Activated CD8-positive, alpha-beta memory T cell treated with anti-CD3 and anti-CD28 coated beads, Interleukin-2, amount 10 ng/mL, durations not matched to agents 7 days and 5 days (primary cell): ENCODE measurements at places on chromosomes 5 and 9. TPM values are rescaled to one million over a fixed set of nuclear protein-coding genes. Genes with fewer than 3 reads are reported as not detected.

- no peak for DNase-seq
Measured at GRCh38 chr5:95701074-95701473, 18.3 kb upstream of the SPATA9 start.

DNA sequence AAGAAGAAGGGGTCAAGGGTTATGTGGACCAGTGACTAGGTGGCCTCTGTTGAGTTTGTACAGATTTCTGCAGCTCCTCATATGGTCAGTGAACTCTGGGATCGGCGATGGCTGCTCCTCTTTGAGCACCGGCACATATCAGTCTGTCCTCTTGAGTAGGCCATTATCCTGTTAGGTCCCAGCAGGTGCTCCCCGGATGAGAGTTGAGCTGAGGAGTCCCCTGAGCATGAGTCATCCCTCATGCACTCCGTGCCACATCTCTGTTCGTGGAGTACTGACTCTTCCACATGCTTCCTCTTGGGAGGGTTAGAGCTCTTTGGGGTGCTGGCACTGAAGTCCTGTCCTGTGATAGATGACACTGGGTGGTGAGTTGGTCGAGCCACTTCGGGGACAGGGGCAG is 143.7 kb downstream of the PTTG1 start:
- DNase-seq = no peak

DNA sequence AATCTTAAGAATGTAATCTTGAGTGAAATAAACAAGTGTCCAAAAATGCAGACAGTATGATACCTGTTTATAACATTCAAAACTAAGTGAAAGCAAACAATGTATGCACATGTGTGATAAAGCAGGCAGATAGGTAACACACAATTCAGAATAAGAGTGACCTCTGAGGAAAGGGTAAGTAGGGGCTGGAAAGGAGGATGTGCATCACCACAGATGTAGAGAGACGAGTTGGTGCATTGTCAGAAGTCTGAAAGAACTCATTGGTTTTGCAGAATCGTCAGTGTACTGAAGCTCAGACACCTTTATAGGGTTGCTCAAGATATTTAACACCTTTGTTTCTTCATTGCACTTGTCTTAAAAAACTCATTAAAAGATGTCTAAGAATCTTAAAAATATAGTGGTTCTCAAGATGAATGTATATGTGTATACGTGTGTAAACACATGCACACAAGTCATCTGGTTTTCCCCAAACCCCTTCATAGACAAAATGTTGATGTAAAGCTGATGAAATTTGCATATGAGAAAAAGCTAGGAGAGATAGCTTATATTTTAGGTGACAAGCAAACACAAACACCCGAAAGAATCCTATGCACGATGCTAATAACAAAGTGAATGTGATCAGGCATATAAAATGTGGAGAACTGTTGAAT is 197.6 kb upstream of the MEF2C start:
- no peak for DNase-seq

DNA sequence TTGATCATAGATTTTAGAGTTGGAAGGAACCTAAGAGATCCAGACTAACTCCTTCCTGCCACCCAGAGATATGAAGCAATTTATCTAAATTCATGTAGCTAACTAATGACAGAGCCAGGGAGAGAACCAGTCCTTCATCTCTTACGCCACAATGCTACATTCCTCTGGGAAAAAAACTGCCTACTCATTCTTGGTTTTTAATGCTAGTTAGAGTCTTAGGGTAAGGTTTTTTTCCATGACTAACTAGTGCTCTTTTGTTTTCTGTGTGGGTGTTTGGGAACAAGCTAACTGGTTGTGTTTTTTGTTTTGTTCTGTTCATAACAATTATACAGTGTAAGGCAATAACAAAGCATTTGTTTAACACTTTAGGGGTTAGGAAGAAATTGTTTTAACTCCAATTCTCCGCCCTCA is 52.4 kb downstream of the SLC44A1 start:
- no peak for DNase-seq

The SLC45A2 gene
- total RNA-seq = 0.21 TPM

GRCh38 chr5:171999877-172000276 is 6.6 kb downstream of the FBXW11 start:
- DNase-seq = no peak
